ENCODE measurements at places on chromosomes 12 and 14. TPM values are rescaled to one million over a fixed set of nuclear protein-coding genes. Genes with fewer than 3 reads are reported as not detected.

Gene KLHL28
- 10.3 TPM for total RNA-seq

Gene HRK
- 0.55 TPM for total RNA-seq

Gene SYCP3
- not detected for total RNA-seq

Gene KCNC2
- not detected for total RNA-seq

Gene CCDC197
- total RNA-seq: not detected

DNA sequence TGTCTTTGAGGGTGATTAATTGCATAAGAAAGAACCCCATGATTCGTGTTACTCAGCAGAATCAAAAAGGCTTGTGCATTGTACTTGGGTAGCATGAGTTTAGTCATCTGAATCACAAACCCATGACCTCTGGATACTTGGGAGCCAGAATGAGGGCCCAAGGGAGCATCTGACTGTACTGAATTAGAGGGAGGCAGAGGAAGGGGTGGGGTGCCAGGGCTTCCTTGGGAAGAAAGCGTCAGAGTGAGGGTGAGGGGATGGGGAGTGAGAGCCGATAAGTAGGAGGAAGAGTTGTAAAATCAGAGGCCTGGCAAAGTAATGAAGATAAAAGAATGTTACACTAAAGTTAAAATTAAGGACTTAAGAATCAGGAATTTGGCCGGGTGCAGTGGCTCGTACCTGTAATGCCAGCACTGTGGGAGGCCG lies 29.8 kb downstream of the GPRC5D start:
- peak; percentile 43 for DNase-seq
- H3K27me3 ChIP-seq: no peaks in the 10 kb centered on the region
- H3K36me3 ChIP-seq: no peaks in the 10 kb centered on the region
- no peak overlapping the region for H3K27ac ChIP-seq
- no peaks in the 10 kb centered on the region for H3K4me1 ChIP-seq

DNA sequence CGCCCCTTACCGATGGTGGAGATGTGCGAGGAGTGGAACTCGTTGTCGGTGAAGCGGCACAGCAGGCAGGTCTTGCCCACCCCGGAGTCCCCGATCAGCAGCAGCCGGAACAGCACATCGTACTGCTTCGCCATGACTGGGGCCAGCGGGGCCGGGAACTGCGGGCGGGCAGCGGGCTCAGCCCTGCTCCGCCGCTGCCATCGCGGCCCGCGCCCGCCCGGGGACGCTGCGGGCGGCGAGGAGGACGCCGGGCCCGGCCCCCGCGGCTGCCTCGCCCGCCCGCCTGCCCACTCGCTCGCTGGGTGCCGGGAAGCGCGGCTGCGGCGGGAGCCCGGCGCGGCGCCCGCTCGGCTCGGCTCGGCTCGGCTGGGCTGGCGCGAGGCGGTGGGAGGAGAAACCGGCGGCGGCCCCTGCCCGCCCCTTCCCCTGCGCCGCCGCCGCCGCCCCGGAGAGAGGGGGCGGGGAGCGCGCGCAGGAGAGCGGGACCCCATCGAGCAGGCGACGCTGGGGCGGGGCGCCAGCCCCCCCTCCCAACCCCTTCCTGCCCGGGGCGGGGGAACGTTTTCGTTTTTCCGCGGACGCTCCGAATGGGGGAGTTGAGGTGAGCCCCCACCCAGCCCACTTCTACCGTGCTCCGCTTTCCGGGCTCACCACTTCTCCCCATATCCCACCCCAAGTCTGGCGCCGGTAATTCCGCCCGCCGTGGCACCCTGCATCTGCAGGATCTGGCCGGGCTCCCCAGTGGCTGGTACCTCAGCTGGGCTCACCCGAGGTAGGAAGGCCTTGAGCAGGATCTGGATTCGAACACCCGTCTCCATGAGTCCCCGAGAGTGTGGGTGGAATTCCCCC lies at the start of gene RAB15:
Gene RAB15 (minus strand): TSS at position 394 of the 849 bp plus-strand sequence. CDS start 260 bp downstream, at position 134.
- H3K27ac ChIP-seq: peak within 1 kb of the TSS; percentile 36
- DNase-seq: peak; percentile 34
- H3K27me3 ChIP-seq: no peaks in the 10 kb centered on the region
- H3K36me3 ChIP-seq: no peaks in the 10 kb centered on the region
- peak within 1 kb of the TSS; percentile 66 for H3K4me3 ChIP-seq

DNA sequence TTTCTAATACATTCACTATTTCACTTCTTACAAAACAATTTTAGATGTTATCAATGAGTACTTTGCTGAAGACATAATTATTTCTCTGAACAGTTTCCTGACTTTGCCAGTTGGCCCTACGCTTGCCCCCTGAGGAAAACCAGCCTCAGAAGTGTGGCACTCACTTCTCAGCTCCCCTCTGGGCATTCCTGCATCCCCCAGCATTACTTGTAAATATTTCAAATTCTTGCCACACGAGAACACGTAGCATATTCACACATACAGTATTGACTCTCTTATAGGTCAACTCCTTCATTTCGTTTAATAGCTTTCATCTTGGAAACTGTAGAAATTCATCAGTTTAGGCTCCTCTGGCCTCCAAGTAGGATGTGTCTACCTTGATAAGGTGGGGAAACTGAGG lies 65.2 kb downstream of the OTX2 start:
- no peak for DNase-seq
- no peaks in the 10 kb centered on the region for H3K36me3 ChIP-seq
- no peaks in the 10 kb centered on the region for H3K27me3 ChIP-seq
- H3K27ac ChIP-seq: no peak overlapping the region
- no peak overlapping the region for H3K4me3 ChIP-seq

GRCh38 chr12:47164724-47165439 lies 85.1 kb upstream of the AMIGO2 start:
- no peak overlapping the region for H3K27ac ChIP-seq
- H3K4me1 ChIP-seq: no peaks in the 10 kb centered on the region
- H3K36me3 ChIP-seq: no peaks in the 10 kb centered on the region
- H3K27me3 ChIP-seq: no peaks in the 10 kb centered on the region

DNA sequence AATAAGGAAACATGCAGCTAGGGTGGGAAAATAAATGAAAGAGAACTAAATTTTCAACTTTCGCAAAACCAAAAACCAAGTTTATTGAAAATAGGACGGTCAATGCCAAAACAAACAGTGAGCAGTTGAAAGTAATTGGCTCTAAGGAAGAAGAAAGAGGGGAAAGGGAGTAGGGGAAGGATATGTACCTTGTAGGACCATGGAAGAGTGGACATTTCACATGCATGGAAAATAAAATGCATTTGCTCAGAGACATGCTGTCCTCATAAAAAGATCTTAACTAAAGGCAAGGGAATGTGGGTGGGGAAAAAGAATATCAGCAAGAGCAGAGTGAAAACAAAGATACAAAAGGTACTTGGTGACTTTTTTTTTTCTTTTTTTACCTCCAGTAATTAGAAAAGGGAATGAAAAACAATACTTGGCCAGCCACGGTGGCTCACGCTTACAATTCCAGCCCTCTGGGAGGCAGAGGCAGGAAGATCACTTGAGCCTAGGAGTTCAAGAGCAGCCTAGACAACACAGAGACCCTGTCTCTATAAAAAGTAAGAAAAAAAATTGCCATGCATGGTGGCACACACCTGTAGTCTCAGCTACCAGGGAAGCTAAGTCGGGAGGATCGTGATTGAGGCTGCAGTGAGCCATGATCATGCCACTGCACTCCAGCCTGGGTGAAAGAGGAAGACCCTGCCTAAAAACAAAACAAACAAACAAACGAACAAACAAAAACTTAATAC lies 6.6 kb downstream of the TXNDC16 start:
- no peak overlapping the region for H3K27ac ChIP-seq
- H3K4me3 ChIP-seq: no peak overlapping the region
- no peaks in the 10 kb centered on the region for H3K36me3 ChIP-seq
- DNase-seq: no peak
- H3K4me1 ChIP-seq: no peaks in the 10 kb centered on the region

DNA sequence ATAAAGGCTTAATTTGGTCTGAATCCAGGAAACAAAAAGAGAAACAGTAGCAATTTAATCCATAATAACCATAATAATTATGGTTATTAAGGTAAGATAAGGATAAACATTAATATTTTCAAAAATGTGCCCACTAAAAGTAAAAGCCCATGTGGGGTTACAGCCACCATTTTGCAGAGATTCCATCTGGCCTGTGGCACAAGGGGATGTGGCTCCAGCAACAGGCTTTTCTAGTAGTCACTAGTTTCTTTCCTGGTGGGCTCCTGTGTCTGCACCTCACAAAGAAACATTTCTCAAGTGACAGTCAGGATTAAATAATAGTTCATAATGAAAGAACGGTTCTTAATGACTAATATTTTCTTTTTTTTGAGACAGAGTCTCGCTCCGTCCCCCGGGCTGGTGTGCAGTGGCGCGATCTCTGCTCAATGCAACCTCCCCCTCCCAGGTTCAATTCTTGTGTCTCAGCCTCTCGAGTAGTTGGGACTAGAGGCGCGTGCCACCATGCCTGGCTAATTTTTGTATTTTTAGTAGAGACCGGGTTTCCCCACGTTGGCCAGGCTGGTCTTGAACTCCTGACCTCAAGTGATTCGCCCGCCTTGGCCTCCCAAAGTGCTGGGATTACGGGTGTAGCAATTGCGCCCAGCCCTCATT lies 32.2 kb downstream of the GPR19 start:
- no peaks in the 10 kb centered on the region for H3K27me3 ChIP-seq
- DNase-seq: no peak
- H3K27ac ChIP-seq: no peak overlapping the region
- no peaks in the 10 kb centered on the region for H3K4me1 ChIP-seq
- H3K36me3 ChIP-seq: no peaks in the 10 kb centered on the region

DNA sequence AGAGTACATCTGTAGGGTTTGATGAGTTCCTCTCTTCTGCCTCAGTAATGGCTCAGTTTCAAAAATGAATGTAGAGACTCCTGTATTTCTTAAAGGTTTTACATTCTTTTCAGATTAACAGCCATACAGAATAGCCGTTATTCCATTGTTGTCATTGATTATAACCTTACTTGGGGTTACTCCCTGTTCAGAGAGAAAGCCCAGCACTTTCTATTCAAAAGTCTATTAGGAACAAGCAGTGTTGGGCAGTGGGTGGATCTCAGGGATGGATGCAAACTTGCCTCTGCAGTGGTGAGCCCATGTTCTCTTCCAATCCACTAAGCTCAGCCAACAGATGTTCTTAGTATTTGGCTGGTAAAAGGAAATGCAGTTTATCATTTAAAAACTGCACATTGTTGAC lies 342.6 kb upstream of the E2F7 start:
- no peak for DNase-seq
- H3K4me3 ChIP-seq: no peak overlapping the region
- no peaks in the 10 kb centered on the region for H3K4me1 ChIP-seq
- no peaks in the 10 kb centered on the region for H3K36me3 ChIP-seq
- no peaks in the 10 kb centered on the region for H3K27me3 ChIP-seq

GRCh38 chr12:58925111-58925611 lies 4.9 kb upstream of the LRIG3 start:
- H3K27me3 ChIP-seq: no peaks in the 10 kb centered on the region
- no peaks in the 10 kb centered on the region for H3K36me3 ChIP-seq
- H3K27ac ChIP-seq: no peak overlapping the region

DNA sequence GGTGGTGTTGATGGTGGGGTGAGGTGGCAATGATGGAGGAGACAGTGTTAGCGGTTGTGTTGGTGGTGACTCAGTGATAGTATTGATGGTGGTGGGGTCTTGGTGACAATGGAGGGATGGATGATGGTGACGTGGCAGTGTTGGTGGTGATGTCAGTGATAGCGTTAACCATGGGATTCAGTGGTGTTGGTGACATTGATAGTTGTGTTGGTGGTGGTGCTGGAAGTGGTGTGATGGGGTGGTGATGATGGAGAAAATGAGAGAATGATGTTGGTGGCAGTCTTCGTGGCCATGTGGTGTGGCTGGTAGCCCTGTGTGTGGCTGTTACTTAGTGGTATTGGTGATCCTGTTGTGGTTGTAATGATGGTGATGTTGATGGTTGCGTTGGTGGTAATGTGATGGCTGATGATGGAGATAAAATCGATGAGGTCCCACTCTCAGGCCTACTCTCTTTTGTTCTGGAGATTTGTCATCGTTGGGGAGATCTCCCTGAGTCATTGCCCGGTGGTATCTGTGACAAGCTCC lies 2.6 kb downstream of the DTX1 start:
- H3K27ac ChIP-seq: no peak overlapping the region
- no peaks in the 10 kb centered on the region for H3K27me3 ChIP-seq
- H3K36me3 ChIP-seq: no peaks in the 10 kb centered on the region
- H3K4me1 ChIP-seq: no peaks in the 10 kb centered on the region
- no peak overlapping the region for H3K4me3 ChIP-seq

DNA sequence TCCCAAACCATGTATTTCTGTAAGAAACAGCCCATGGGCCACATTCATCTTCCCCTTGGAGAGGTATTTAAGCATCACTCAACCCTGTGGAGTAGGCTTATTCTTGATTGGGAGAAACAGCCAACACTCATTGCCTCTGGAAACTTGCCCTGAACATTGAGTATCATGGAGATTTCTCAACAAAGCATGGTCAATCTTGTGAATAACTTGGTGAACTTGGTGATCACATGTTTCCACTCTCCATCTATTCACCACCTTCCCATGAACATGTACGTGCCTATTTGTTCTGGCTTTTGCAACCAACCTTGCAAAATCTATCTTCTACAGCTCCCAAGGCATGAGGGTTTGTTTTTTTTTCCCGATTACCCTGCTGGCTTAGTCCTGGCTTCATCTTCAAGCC lies 163.2 kb downstream of the PAH start:
- no peaks in the 10 kb centered on the region for H3K27me3 ChIP-seq
- H3K4me1 ChIP-seq: peaks cover 12% of the 10 kb centered on the region
- H3K27ac ChIP-seq: peak overlapping the region; percentile 3
- DNase-seq: no peak

DNA sequence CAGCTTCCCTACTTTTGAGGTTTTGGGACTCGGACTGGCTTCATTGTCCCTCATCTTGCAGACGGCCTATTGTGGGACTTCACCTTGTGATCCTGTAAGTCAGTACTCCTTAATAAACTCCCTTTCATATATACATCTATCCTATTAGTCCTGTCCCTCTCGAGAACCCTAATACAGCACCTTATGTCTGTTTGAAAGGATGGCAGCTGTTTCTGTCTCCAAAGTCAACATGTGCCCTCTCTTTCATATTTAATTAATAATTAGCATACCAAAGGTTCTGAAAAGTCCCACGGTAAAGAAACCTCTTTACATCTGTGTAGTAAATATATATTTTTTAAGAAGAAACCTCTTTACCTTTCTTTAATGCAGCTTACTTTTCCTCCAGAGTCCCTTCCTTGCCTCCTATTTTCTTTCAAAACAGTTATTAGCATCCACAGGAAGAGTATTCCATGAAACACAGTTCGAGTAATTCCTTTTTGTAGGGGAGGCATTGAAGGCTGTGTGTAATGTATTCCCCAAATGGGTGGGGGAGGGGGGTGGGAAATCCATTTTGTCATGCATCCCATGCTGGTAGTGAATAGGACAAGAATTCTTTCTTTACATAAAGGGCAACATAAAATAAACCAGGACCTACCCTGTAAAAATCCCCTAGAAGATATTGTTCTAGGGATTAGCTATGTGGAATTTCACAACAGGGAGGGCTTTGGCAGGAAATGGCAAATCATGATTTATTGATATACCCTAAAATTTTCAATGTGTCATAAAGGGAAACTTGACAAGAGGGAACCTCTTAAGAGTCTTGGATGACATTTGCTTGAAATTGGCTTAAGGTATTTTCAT lies 241.5 kb downstream of the SUDS3 start:
- no peaks in the 10 kb centered on the region for H3K4me1 ChIP-seq
- no peak overlapping the region for H3K4me3 ChIP-seq
- H3K36me3 ChIP-seq: no peaks in the 10 kb centered on the region
- no peaks in the 10 kb centered on the region for H3K27me3 ChIP-seq
- no peak for DNase-seq

Data from uterus (tissue), 4 donors.